NCI-H446 treated with DMSO at 0.1 percent for 48 hours (cell line): ENCODE measurements at places on chromosomes 7 and 10.

DNA sequence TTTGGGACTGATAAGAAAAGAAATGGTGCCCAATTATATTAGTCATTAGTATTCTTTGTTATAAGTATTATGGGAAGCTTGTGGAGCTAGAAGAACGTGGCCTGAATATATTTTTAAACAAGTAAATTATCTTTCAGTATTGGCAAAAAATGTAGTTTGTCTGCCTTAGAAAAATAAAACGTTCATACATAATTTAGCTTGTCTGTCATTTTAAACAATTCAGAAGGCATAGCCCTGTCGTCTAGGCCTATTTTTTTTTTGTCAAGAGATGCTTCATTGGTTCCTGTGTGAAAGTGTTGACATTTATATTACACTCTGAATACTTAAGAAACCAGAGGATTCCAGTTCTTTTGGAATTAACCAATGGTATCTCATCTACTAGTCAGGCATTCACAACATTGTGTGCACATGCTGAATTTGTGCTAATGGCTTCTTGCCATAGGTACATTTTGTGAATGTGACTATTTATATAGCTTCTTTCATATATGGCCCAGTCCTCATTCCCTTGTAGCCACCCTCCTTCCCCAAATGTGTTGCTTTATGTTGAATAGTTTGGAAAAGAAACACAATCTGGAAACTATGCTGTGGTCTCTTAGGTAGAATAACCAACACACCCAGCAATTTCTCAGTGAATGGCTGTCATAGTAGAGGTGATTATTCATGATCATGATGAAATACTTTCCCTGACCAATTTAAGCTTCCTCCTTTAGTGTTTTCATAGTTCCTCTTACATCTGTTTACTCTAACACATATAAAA, 435.8 kb downstream of the EXOC4 start:
- DNase-seq: no peak

- DNase-seq: no peak
Observed at GRCh38 chr7:91846436-91846835, 34.1 kb downstream of the MTERF1 start.

DNA sequence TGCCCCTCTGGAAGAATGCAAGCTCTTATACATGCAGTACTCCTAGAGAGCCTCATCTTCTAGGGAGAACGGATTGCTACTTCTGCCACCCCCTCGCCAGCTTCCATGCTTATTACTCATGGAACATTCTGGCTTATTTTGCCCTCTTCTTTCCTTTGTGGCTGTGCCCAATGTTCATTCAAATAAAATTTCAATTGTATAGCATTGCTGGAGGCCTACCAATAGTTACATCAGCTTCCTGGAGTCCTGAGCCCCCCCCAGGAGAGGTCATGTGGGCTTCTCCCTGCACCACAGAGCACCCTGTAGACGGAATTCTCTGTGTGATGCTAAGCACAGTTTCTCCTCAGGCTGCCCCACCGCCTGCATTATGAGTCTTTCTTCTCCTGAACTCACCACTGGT, 1094.0 kb downstream of the KCNMA1 start:
- no peak for DNase-seq

DNA sequence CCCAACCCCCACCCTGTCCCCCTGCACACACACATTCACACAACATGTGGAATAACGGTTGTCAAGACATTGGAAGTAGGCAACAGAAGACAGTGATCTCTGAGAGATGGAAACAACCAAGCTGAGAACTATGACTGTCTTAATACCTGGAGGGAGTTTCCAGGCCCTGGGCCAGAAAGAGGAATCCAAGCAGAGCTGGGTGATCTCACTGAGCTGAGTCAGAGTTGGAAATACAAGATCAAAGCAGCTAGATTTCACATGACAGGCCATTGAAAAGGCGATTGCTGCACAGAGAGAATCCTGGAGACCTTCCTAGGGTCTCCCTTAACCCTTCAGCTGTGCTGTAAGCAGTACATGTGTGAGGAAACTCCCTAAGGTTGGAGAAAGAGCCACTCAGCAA, 165.8 kb upstream of the PRSS1 start:
- no peak for DNase-seq

DNA sequence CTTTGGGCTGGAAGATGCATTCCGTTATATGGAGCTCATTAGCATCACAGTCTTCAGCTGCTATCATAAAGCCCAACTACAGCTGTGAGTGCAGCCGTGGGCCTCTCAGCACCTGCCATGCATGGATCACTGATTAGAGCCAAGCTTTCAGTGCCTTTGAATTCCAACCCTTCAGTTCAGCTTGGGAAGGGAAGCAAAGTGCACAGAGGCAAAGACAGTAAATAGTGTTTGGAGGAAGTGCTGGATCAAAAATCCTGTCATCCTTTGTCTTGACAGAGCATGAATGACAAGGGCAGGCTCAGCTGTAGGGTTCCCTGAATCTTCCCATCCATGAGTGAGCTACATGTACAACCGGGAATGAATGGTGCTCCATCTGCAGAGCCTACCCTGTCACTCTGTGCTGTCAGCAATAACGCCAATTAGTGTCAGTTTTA, 153.7 kb downstream of the DNAJB9 start:
- no peak for DNase-seq

- no peak for DNase-seq
Observed at GRCh38 chr10:15563246-15563645, 156.5 kb downstream of the ITGA8 start.

DNA sequence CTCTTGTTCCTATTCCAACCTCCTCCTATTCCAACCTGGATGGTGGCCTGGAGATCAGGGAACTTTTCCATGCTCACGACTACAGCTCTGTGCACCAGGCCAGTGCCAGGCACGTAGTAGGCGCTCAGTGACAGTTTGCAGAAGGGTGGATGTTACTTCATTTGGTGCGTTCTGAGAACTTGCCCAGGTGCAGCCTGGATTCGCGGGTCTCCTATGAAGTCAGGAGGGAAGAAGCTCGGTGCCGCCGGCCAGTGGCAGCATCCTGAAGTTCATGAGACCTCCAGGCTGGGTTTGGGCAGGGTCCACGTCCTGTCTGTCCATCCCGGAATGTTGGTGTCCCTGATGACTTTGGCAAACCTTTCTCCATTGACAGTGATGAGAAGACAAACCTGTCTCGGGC, 21.3 kb downstream of the LHPP start:
- no peak for DNase-seq

GRCh38 chr7:31432836-31433340, 81.0 kb upstream of the ITPRID1 start:
- no peak for DNase-seq

GRCh38 chr10:4067931-4068561, 283.0 kb upstream of the KLF6 start:
- DNase-seq: no peak

DNA sequence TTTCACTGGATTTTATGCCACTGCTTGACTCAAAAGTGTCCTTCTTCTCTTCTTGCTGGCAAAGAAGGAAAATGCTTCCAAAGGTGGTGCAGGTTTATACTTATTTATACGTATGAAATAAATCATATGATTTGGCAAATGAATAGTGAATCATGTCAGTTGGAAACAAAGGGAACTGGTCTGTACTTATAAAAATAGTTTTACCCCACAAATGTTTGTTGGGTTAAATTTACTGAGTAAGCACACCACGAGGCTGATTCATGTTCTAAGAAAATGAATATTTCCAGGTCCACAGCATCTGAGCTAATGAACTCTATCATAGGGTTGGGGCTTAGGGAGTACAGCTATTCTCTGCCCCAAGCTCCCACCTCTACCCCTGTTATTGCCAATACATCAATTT, 232.2 kb downstream of the TRIL start:
- DNase-seq: no peak

GRCh38 chr10:70255329-70256299, 22.4 kb upstream of the PPA1 start:
- DNase-seq: no peak

- no peak for DNase-seq
Observed at GRCh38 chr7:50502001-50502684, 52.0 kb upstream of the FIGNL1 start.

GRCh38 chr10:85851325-85851724, 515.3 kb downstream of the GRID1 start:
- DNase-seq: no peak

DNA sequence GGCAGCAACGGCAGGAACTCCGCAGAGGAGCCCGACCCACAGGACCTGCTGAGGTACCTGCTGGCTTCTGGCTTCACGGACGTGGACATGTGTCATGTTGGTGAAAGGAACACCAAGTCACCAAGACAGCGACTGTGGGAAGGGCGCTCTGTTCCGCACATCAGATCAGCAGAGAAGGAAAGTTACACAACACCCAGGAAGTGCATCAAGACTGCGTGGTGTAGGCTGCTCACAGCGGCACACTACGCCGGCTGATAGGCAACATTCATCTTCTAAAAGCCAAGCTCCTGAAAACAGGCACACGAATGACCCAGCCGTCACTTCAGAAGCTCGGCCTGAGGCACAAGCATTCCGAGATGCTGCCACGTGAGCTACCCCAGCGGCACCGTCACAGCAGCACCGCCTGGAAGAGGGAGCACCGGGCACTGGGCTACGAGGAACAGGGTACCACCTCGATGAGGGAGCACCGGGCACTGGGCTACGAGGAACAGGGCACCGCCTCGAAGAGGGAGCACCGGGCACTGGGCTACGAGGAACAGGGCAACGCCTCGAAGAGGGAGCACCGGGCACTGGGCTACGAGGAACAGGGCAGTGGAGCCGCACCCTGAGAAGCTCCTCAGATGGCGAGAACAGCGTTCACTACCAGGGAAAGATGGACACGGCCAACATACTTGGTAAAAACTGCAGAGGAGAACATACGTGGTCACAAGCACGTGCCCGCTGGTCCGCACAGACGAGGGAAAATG, 86.7 kb downstream of the MAD1L1 start:
- DNase-seq: no peak

DNA sequence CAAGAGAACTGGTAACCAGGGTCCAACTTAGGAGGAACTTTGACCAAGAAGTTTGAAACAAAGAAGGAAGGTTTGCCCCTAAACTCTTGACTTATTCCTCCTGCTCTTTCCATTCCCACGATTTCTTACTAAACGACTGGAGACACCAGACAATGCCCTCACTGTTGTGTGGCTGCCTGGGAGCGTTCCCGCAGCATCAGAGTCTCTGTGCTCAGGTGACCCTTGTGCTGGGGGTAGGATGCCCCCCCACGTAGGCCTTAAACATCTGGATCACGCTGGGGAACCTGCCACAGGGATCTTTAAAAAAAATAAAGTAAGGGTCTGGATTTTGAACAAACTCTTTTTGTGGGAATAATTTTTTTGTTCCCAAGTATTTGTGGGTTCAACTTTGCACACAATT, 30.1 kb upstream of the CTBP2 start:
- no peak for DNase-seq

GRCh38 chr7:92614660-92615174, 24.5 kb upstream of the FAM133B start:
- DNase-seq: no peak

- no peak for DNase-seq
Observed at GRCh38 chr10:2978111-2978510, 89.2 kb upstream of the PFKP start.

DNA sequence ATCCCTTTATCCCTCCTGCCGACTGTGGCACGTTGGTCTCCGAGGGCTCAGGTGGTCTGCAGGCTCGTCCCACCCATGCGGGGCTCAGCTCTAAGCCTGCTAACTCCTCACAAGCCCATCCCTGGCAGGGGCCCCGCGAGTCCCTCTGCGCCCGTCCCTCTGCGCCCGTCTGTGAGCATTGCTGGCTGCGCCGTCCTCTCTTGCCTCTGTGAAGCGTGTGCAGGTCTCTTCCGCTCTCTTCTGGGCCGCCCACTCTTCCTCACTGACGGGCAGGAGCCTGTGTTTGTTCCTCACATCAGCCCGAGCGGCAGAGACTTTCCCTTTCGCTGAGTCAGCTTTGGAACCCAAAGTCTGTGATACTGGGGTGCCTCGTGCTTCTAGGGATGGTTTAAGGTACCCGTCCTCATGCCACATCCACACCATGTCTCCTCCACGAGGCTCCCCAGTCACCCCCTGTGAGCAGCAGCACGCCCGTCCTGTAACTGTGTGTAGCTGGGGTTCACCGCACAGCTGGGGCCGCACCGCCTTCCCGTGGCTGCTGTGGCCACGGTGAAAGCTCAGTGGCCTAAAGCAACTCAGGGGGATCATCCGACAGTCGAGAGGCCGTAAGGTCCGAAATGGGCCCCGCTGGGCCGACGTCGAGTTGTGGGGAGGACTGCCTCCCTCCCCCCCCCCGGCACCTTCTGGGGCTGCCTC, 35.5 kb downstream of the ADGRA1 start:
- no peak for DNase-seq

DNA sequence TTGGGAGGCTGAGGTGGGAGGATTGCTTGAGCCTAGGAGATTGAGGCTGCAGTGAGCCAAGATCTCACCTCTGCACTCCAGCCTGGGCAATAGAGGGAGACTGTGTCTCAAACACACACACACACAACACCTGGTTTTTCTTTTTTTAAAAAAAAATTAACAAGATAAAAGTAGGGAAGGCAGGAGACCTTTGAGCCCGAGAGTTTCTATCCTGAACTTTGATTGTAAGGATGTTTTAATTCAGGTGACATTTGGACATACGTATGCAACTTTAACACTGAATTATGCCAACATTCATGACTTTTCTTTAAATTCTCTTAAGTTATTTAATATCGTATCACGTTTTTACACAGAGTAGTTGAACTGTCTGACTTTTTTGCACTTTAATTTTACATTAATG, 11.7 kb upstream of the CYP2E1 start:
- no peak for DNase-seq

DNA sequence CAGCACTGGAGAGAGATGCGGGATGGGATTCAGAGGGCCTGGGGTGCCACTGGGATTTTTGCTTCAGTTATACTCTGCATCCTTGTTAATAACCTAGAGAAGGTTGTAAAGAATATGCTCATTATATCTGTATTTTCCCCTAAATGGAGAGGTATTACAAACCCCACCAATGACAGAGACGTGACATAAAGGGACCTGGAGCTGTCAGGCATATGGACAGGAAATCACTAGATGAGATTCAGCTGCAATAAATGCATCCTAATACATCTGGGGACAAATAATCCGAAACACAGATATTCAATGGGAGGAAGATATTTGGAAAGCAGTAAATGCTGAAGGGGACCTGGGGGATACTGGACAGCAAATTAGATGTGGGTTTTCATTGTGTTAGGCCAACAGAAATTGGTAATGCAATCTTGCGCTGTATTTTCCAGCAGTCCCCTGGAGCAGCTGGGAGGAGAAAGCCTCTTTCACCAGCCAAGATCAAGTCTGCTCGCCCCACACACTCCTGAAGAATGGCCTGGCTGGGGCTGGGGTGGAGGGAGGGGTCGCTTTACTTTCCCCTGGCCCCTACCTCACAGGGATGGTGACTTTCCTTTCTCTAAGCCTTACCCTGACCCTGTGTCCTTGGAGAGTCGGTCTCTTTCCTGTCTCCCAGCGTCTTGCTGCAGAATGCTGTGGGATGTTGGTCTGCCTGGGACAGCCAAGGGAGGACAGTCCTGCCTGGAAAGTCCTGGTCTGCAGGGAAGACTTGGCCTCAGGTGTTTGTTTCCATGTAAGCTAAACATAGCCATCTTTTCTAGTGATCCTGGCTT, 653.8 kb downstream of the LRMDA start:
- no peak for DNase-seq

GRCh38 chr7:6254866-6255265, 17.6 kb downstream of the CYTH3 start:
- no peak for DNase-seq
